Kidney capillary endothelial cell (primary cell): ENCODE measurements at places on chromosomes 12 and 14.

DNA sequence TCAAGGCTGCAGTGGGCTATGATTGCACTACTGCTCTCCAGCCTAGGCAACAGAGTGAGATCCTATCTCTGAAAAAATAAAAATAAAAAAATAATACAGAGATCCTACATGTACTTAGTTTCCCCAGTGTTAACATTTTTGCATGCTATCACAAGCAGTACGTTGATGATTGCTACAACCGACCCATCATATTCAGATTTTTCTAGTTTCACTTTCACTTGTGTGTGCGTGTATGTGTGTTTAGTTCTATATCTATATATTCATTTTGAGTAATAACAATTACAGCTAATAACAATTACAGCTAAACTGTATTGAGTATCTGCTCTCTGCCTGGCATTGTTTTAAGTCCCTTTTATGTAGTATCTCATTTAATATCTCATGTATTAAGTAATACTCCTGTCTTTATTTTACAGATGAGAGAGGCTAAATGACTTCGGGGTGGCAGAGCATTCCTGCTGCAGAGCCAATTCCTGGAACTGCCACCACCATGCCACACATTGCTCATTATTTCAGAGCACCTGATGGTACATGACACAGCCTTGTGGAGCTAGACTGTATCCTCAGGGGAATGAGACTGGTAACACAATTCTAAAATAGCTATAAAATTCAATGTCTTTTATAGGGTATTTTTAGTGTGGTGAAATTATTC is 153.1 kb downstream of the BCAT1 start:
- DNase-seq: no peak

GRCh38 chr14:23433457-23433856 is 2.0 kb downstream of the MYH7 start:
- no peak for DNase-seq

DNA sequence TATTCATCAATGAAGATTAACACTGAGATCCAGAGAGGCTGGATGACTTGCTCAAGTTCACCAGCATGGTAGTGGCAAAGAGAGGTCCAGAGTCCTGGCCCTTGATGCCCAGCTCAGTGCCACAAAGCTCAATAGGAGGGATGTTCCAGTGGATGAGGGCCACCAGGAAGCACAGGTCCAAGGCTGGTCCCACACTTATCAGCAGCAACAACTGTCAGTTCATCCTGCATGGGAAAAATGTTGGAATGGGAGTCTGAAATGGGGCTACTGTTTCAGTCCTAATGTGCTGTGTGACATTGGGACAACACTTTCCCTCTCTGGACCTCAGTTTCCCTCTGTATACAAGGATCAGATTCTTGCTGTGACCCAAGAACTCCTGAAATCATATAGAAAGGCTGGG is 11.2 kb downstream of the SERPINA5 start:
- no peak for DNase-seq

DNA sequence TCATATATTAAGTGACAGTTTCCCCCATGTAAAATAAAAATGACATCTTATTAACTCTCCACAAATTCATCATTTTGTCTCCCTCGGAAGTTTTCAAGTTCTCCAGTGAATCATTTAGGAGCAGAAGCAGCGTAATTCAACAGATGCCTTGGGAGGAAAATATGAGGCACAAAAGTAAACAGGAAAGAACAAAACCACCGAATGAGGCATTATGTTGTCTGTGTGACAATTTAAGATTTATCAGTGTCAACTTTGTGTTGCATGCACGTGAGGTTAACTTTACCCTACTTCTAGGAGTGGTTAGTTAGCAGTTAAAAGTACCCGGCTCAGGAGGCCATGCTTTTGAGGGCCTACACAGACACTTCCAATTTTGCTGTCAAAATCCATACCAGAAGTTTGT is 258.6 kb downstream of the IPO8 start:
- no peak for DNase-seq

DNA sequence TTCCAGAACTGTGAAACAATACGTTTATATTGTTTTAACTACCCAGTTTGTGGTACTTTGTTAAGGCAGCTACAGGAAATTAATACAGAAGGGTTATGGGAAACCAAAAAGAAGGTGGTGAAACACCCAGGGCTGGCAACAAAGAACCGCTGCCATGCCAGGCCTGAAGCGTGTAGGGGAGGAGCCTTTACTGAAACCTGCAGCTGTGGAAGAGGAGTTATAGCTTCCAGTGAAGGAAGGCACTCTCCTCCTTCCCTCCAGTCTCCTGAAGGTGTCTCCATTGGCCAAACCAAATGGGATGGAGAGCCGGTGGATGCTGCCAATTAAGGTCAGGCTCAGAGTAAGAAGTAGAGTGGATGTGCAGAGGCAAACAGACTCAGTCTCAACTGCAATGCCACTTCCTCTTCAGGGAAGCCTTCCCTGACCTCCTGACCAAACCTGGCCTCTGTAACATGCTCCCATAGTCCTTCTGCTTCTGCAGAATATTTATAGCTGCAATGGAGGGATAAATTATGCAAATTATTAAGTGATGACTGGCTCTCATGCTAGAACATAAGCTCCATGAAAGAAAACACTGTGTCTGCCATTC is 168.3 kb downstream of the DAD1 start:
- DNase-seq: no peak

DNA sequence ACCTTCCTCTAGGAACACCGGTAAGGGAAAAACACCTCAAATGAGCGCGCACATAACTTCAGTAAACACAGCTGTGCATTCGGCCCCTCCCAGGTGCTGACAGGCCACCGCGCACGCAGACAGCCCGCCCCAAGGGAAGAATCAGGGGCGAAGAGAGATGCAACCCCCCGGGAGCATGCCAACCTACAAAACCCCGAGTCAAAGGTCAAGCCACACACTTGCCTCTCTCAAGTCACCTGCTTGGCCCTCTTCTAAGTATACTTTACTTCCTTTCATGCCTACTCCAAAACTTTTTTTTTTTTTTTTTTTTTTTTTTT is 2.3 kb upstream of the CYP46A1 start:
- no peak for DNase-seq
